ENCODE measurements at places on chromosomes 3 and 15. TPM values are rescaled to one million over a fixed set of nuclear protein-coding genes. Genes with fewer than 3 reads are reported as not detected.

The GPR27 gene
- 2.7 TPM for total RNA-seq

The RTF1 gene
- total RNA-seq = 22.5 TPM

The PCNP gene
- total RNA-seq = 109 TPM

The HHLA2 gene
- 0.10 TPM for total RNA-seq

The ATP8B4 gene
- 1.1 TPM for total RNA-seq

The GHSR gene
- not detected for total RNA-seq

The CTXND1 gene
- total RNA-seq = not detected

The PEX5L gene
- total RNA-seq = not detected

The TRIM42 gene
- not detected for total RNA-seq

The PP2D1 gene
- not detected for total RNA-seq

The ECE2 gene
- not detected for total RNA-seq

The MAP1A gene
- total RNA-seq = 0.45 TPM

The LIPC gene
- total RNA-seq = not detected

The HEG1 gene
- total RNA-seq = 19.8 TPM

The NEO1 gene
- 25.7 TPM for total RNA-seq

The LRRC2 gene
- not detected for total RNA-seq

The IL12A gene
- total RNA-seq = 1.3 TPM

The SH3GL3 gene
- total RNA-seq = 0.57 TPM

The CELSR3 gene
- total RNA-seq = 3.8 TPM

The TMEM266 gene
- total RNA-seq = 0.29 TPM

The KLHL40 gene
- not detected for total RNA-seq

The SLC15A2 gene
- total RNA-seq = 0.20 TPM

The ZBTB47 gene
- total RNA-seq = 4.8 TPM

The SNTN gene
- not detected for total RNA-seq

The SPATA12 gene
- 0.32 TPM for total RNA-seq

The RPL4 gene
- 5,526 TPM for total RNA-seq

The RYK gene
- 28.9 TPM for total RNA-seq

The HDDC3 gene
- total RNA-seq = 34.3 TPM

The ATP13A5 gene
- not detected for total RNA-seq

The KNG1 gene
- not detected for total RNA-seq

The OCA2 gene
- total RNA-seq = 0.48 TPM

The CAMK2N2 gene
- 1.5 TPM for total RNA-seq

The HPS3 gene
- 35.9 TPM for total RNA-seq

The CMTM8 gene
- total RNA-seq = 12.8 TPM

The ROPN1 gene
- not detected for total RNA-seq
